ENCODE measurements at places on chromosomes 7 and 10.
A peak's percentile ranks its signal among the peaks of the same experiment; 100 is the strongest.

DNA sequence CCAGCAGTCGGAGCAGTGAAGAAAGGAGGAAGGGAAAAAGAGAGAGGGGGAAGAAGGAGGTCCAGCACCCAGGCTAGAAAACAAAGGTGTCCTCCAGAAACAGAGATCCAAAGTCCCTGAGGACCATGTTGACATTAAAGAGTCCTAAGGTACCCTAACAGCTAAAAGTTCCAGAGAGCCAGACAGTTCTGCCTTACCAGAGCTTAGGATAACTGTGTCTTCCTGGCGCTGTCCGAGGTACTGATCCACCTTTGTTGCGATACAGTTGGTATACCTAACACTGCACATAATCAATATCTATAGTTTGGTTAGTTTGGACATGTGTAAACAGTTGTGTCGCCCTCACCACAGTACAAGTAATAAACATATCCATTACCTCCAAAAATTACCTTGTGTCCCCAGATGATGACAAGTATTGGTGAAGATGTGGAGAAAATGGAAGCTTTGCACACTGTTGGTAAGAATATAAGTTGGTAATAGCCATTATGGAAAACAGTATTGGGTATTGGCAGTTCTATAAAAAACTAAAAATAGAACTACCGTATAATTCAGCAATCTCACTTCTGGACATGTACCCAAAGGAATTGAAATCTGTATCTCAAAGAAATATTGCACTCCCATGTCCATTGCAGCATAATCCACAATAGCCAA lies 59.8 kb downstream of the GRID1 start:
- no peak for DNase-seq

GRCh38 chr10:13311177-13311575 lies 11.3 kb upstream of the PHYH start:
- no peak for DNase-seq

GRCh38 chr10:16662923-16663322 lies 141.2 kb upstream of the C1QL3 start:
- DNase-seq: no peak

DNA sequence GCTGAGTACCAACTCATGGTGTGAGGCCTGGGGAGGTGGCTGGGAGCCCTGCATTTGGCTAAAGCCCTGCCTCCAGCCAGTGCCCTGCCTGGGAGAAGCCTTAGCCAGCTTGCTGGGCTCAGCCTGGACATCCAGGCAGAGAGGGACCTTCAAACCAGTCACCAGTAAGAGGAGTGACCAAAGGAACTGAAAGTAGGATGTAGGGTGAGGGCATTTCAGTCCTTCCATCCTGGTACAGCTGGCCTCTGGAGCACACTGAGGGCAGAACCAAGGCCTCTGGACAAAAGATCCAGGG lies 124.8 kb downstream of the ADCY1 start:
- no peak for DNase-seq

- no peak for DNase-seq
These were observed 281.5 kb upstream of the LYZL1 start for GRCh38 chr10:29007370-29007747.

GRCh38 chr7:54339073-54339472 lies 203.1 kb upstream of the VSTM2A start:
- DNase-seq: no peak

- DNase-seq: no peak
These were observed 193.1 kb downstream of the WDR37 start for GRCh38 chr10:1249142-1249920.

DNA sequence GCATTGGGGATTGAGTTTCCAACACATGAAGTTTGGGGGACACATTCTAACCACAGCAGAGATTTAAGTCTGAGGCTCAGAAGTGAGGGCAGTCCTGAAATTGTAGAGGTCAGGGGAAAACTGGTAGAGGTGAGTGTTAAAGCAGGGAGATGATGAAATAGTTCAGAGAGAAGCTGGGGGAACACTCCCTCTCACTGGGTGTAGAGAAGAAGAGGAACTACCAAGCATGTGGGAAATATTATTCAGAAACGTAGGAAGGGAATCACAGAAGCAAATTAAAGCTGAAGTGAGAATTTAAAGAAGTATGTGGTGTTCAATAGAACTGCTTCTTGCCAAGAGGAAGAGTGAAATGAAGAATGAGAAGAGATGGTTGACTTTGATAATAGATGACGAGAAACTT lies 121.5 kb upstream of the FAM3C start:
- DNase-seq: no peak

- peak; percentile 37 for DNase-seq
These were observed 57.0 kb downstream of the CDC123 start for GRCh38 chr10:12252882-12253546.

GRCh38 chr10:49287689-49288340 lies 11.2 kb upstream of the C10orf71 start:
- no peak for DNase-seq

DNA sequence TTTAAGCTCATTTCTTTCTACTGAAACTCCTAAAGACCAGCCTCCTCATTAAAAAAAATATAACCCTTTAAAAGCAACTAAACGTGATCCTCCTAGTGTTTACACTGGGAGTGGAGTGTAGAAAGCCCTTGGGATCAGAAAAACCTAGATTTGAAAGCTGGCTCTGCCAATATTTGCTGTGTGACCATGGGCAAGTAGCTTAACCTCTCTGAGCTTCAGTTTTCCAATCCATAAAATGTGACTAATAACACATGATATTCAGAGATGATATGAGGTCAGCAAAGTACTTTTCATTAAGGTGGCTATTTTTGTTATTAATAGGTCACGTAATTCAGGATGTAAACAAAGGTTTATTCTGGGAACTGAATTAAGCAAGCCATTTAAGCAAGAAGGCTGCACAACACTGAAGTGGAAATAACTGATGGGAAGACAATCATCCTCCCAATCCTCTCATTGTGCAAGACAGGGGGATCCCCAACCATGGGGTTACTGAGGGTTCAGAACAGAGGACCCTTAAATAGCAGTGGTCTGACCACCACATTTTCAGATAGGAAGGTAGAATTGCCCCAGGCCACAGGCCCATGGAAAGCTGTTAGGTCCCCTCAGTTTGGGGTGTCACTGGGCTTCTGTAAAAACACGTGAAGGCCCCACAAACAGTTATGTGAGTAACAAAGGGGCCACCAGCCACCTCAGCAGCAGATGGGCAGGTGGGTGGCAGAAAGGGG lies 49.1 kb upstream of the EEPD1 start:
- DNase-seq: no peak
